ENCODE measurements at places on chromosomes 16 and 17.

- DNase-seq, result no peak
Observed at GRCh38 chr16:1159973-1160772, 7.3 kb downstream of the CACNA1H start.

- DNase-seq, result peak; percentile 41
Observed at GRCh38 chr17:14427900-14428647, 127.2 kb downstream of the HS3ST3B1 start.

- no peak for DNase-seq
Observed at GRCh38 chr17:29212681-29213121, 32.5 kb upstream of the MYO18A start.

DNA sequence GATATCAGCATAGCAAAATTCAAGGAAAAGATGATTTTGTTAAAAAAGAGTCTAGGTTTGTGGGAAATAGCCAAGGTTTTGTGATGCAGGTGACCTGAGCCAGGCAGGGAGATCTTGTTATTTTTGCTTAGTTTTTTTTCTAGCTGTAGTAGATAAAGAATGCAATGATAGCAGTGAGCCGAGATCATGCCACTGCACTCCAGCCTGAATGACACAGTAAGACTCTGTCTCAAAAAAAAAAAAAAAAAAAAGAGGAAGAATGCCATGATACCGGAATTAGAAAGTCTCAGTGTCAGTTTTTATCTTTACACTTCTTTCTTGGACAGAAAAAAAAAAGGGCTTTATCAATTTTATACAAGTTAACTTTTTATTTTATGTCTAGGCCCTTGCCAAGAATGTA is 27.5 kb downstream of the TMEM238L start:
- no peak for DNase-seq

GRCh38 chr17:1707107-1707506 is 3.1 kb downstream of the TLCD2 start:
- no peak for DNase-seq

DNA sequence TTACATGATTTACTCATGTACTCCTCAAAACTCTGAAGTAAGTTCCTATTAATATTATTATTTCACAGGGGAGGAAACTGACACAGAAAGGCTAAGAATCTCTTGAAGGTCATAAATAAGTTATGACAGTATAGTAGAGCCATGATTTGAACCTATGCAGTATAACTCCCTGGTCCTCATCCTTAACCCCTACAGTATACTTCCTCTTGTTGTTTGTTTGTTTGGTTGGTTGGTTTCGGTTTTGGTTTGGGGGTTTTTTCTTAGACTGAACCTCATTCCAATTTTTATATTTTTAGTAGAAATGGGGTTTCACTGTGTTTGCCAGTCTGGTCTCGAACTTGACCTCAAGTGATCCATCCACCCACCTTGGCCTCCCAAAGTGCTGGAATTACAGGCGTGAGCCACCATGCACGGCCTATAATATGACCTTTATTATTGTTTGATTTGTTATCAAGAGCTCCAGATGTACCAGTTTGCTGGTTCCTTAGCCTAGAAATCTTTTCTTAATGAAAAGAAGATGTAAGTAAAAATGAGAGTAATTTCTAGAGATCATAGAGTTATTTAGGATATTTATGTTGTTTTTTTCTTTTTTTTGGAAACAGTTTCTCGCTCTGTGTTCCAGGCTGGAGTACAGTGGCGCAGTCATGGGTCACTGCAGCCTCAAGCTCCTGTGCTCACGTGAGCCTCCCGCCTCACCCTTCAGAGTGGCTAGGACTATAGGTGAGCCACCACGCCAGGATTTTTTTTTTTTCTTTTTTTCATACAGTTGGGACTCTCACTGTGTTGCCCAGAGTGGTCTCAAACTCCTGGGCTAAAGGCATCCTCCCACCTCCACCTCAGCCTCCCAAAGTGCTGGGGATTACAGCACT is 4.8 kb downstream of the PRR11 start:
- DNase-seq, result no peak

DNA sequence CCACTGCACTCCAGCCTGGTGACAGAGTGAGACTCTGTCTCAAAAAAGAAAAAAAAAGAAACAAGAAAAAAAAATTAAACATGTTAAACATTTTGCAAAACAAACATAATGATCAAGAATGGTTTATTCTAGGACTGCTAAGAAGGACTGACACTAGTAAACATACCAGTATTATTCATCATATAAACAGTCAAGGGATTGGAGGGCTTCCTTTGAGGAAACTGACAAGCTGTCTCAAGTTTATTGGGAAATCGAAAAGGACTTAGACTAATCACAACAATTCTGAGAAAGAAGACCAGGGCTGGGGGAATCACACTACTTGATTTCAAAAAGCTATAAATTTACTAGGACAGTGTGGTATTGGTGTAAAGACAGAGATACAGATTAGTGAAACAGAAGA is 75.5 kb downstream of the MYH10 start:
- DNase-seq, result no peak

GRCh38 chr16:64295466-64295865 is 826.4 kb downstream of the CDH11 start:
- no peak for DNase-seq

- DNase-seq, result no peak
Observed at GRCh38 chr16:77834635-77835540, 46.5 kb downstream of the VAT1L start.

GRCh38 chr17:58302171-58302918 is 21.6 kb upstream of the MPO start:
- no peak for DNase-seq

GRCh38 chr17:66304304-66305174 is 2.1 kb downstream of the PRKCA start:
- DNase-seq, result peak; percentile 51

- DNase-seq, result no peak
Observed at GRCh38 chr17:58507123-58507634, 7.3 kb downstream of the MTMR4 start.

DNA sequence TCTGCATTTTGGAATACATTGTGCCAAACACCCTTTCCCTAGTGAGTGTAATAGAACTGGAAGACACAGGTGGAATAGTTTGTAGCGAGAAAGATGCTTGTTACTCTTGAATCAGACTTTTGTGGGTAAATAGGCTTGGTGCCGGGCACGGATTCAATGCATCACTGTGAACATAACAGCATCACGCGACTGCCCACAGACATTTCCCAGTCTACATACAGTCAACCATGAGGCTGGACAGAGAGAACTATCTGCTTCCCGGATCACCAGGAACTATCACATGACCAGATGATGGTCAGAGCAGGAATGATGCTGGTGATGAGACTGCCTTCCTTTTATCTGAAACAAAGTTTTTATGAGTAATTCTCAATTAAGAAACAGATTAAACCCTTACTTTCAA is 397 bp upstream of the KRTAP9-2 start:
- no peak for DNase-seq

DNA sequence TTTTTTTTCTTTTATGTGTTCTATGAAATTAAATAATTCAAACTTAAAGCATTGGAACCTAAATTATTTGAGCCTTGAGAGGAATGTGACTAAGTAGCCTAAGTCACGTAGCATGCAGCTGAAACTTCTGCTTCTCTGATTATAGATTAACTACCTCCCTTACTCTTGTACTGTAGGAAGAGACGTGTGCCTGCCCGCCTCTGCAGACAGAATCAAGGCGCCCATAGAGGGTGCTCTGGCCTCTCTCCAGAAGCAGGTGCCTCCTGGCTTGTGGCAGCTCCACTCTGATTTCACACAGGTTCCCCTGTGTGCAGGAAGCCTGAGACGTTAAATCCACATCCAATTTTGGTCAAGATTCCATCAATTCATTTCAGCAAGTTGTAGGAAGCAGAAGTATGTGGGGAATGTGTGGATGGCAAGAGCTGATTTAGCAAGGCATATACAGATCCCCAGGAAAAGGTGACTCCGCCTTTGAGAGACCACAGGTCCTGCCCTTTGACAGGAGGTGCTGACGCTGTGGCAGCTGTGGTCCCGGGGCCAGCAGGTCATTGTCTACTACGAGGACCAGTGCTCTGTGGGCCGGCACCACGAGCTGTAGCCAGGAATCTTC is 1418.8 kb downstream of the CDH11 start:
- no peak for DNase-seq

DNA sequence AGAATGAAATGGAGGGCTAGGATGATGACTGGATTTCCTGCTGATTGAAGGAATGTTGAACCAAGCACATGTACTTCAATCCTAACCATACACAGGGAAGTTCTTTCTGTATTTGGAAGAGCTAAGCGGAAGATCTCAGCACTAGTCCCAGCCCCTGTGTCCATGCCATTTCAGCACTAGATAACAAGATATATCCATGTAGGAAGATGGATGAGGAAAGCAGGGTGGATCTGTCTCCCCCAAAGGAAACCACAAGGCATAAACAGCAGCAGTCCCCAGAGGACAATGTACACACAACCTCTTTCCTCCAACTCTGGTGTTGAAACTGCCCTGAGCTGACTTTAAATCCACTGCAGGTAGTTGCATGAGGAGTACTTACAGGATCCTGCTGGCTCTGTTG is 75.1 kb downstream of the GRIN2A start:
- DNase-seq, result no peak

- DNase-seq, result no peak
Observed at GRCh38 chr17:73840829-73841228, 196.6 kb upstream of the SDK2 start.

DNA sequence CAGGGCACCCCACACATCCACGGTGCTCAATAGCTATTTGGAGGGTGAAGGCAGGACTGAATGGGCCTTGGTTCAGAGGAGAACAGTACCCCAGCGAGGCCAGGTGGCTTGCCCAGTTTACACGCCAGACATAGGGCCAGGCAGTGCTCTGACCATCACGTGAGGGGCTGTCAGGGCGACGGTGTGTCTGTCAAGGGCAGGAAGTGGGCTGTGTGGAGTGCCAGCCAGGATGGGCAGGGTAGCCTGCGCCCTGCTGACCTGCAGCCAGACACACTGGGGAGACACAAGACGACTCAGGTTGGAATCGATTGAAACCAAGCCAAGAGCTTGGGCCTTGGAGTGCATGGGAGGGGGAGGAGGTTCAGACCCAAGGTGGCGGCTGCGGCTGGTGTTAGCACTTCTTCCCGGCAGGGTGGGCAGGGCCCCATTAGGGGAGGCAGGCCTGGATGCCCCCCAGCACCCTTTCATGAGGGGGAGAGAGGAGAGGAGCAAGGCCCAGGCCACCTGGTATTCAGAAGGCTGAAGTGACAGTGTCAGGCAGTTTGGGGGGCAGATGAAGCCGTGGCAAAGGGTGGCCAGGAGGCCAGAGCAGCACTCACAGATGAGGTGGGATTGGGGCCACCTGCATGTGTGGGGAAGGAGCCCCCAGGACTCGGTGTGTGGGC is 68.2 kb downstream of the SREBF1 start:
- DNase-seq, result no peak

DNA sequence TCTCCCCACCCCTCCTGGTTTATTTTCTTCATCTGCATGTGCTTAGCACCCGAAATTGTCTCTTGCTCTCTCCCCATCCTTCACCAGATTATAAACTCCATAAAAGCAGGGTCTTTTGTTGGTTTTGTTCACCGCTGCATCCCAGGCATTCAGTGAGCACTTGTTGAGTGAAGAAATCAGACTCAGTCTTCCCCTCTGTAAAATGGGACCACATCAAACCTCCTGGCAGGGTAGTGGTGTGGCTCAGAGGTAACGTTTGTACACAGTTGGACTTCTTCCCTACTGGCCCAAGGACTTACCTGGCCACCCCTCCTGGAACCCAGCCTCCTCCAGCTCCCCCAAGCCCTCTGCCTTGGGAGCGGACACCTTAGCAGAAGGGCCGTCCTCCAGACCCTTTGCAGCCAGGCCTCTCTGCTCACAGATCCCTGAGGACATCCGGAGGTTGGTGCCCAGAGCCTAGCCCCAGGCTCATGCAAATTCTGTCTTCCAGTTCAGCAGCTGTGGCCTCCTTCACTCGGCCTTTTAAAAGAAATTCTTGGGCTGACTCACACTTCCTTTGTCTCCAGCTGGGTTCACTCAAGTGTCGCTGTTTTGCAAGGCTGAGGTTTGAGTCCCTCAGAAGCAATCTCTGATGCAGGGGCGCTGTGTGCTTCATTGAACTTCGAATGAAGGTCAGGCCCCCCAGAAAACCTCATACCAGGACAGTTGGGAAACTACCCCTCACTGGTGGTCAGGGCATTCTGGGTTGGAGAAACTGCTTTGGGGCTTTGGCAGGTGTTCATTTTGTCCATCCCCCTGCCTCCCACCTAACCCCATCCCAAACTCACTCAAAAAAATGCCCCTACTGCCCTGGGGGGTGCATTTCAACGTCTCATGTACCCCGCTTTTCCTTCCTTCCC is 16.8 kb upstream of the RMI2 start:
- peak; percentile 58 for DNase-seq

GRCh38 chr16:72517154-72517553 is 345.2 kb upstream of the PMFBP1 start:
- DNase-seq, result no peak

- no peak for DNase-seq
Observed at GRCh38 chr17:16464303-16465051, 27.5 kb downstream of the LRRC75A start.

GRCh38 chr16:71344315-71344905 is 14.1 kb upstream of the CALB2 start:
- no peak for DNase-seq

DNA sequence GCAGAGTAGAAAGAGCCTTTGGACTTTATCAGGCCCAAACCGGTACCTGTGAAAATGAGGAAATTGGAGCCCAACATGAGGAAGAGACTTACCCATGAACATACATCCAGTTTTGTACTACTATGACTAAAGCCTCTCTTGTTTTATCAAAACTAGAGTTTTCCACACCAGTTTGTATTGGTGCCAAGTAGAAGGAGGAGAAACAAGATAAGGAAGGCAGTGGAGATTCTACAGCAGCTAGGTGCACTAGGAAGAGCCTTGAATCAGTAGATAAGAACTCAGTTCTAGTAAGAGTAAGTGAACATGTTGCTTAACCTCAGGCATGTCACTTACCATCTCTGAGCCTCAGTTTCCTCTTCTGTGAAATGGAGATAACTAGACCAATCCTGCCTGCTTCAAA is 13.7 kb upstream of the TMEM132E start:
- no peak for DNase-seq

DNA sequence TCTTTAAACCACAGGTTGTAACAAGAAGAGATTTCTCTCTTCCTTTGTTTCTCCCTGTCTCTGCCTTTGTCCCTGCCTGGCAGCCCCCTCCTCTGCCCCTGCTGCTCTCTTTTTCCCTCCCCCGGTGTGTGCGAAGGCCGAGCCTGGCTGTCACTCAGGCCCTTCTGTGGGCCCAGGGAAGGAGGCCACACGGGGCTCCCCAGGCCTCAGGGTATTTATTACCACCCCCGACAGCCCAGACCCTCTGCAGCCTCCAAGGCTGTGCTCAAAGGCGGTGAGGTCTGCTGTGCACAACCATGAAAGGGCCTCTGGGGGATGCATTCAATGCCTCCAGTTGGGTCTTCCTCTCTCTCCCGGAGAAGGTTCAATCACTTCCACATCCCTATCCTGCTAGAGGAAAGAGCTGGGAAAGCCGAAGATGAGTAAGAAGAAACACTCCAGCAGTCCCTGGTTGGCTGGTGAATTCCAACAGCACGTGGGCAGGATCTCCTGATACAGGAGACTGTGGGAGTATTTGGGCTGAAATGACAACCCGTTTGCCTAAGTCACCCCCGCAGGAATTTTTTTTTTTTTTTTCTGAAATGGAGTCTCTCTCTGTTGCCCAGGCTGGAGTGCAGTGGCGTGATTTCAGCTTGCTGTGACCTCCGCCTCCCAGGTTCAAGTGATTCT is 34.2 kb downstream of the ZNF423 start:
- DNase-seq, result no peak

- DNase-seq, result peak; percentile 75
Observed at GRCh38 chr16:84084570-84085270, 32.0 kb downstream of the MBTPS1 start.

Data from activated CD4-positive, alpha-beta T cell treated with anti-CD3 and anti-CD28 coated beads, Interleukin-2, amount 50 U/mL, for 48 hours (primary cell).